ENCODE measurements at places on chromosomes 4 and X. TPM values are rescaled to one million over a fixed set of nuclear protein-coding genes. Genes with fewer than 3 reads are reported as not detected.
A peak's percentile ranks its signal among the peaks of the same experiment; 100 is the strongest.

GRCh38 chr4:184416913-184417734 lies 57.2 kb downstream of the IRF2 start:
- H3K27me3 ChIP-seq: no peaks in the 10 kb centered on the region
- peak; percentile 60 for DNase-seq
- peak overlapping the region; percentile 84 for H3K27ac ChIP-seq
- H3K36me3 ChIP-seq: peaks cover 11% of the 10 kb centered on the region
- H3K4me1 ChIP-seq: peaks cover 56% of the 10 kb centered on the region

GRCh38 chr4:16687011-16687410 lies 211.4 kb downstream of the LDB2 start:
- no peak overlapping the region for H3K27ac ChIP-seq
- H3K36me3 ChIP-seq: no peaks in the 10 kb centered on the region
- DNase-seq: no peak
- no peaks in the 10 kb centered on the region for H3K4me1 ChIP-seq

TLR6 gene
- 10.0 TPM for polyA plus RNA-seq

GRCh38 chr4:98873059-98873458 lies 55.9 kb downstream of the EIF4E start:
- H3K4me1 ChIP-seq: no peaks in the 10 kb centered on the region
- no peak overlapping the region for H3K4me3 ChIP-seq
- DNase-seq: no peak
- H3K27ac ChIP-seq: no peak overlapping the region

- no peak for DNase-seq
- no peak overlapping the region for H3K27ac ChIP-seq
- H3K4me3 ChIP-seq: no peak overlapping the region
- no peaks in the 10 kb centered on the region for H3K4me1 ChIP-seq
- no peaks in the 10 kb centered on the region for H3K27me3 ChIP-seq
Observed at GRCh38 chr4:57190601-57191481, 80.7 kb upstream of the IGFBP7 start.

GRCh38 chr4:155227131-155227530 lies 18.7 kb downstream of the NPY2R start:
- no peak overlapping the region for H3K4me3 ChIP-seq
- no peak overlapping the region for H3K27ac ChIP-seq
- H3K36me3 ChIP-seq: no peaks in the 10 kb centered on the region

GRCh38 chrX:40155589-40156469 lies 58.1 kb upstream of the BCOR start:
- no peaks in the 10 kb centered on the region for H3K27me3 ChIP-seq
- peak; percentile 57 for DNase-seq
- no peaks in the 10 kb centered on the region for H3K36me3 ChIP-seq
- no peak overlapping the region for H3K27ac ChIP-seq
- peaks cover 47% of the 10 kb centered on the region for H3K4me1 ChIP-seq

GRCh38 chr4:22356987-22357596 lies 158.8 kb downstream of the ADGRA3 start:
- DNase-seq: no peak
- no peak overlapping the region for H3K27ac ChIP-seq
- no peaks in the 10 kb centered on the region for H3K36me3 ChIP-seq
- no peaks in the 10 kb centered on the region for H3K4me1 ChIP-seq
- no peaks in the 10 kb centered on the region for H3K27me3 ChIP-seq

Measured in B cell (primary cell).